Large intestine (tissue), 12 donors: ENCODE measurements at places on chromosomes 4 and X. TPM values are rescaled to one million over a fixed set of nuclear protein-coding genes. Genes with fewer than 3 reads are reported as not detected.

DNA sequence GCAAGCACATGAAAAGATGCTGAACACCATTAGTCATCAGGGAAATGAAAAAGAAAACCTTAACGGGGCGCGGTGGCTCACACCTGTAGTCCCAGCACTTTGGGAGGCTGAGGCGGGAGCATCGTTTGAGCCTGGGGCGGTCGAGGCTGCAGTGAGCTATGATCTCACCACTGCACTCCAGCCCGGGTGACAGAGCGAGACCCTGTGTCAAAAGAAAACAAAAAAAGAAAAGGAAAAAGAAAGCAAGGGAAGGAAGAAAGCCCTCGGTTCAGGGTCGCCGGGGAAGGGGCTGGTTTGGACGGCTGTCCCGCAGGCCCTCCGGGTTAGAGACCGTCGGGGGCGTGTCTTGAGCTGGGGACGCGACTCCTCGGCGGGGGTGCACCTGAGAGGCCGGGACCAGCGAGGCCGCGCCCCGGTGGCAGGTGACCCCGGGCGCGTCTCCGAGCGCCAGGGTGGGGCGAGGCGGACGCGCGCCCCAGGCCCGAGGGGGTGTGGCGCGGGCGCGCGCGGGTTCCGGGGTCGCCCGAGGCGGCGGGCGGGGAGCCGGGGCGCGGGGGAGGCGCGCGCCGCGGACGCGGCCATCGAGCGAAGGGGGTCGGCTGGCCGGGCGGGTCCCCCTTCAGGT, 478 bp upstream of the PLXNA3 start:
- H3K36me3 ChIP-seq = peaks cover 14% of the 10 kb centered on the region
- H3K4me1 ChIP-seq = peaks cover 2% of the 10 kb centered on the region
- peak overlapping the region; percentile 42 for H3K4me3 ChIP-seq
- no peaks in the 10 kb centered on the region for H3K27me3 ChIP-seq

GRCh38 chr4:76969941-76970529, 20.5 kb downstream of the SEPTIN11 start:
- H3K27ac ChIP-seq = no peak overlapping the region
- no peaks in the 10 kb centered on the region for H3K4me1 ChIP-seq
- H3K27me3 ChIP-seq = no peaks in the 10 kb centered on the region
- no peak overlapping the region for H3K4me3 ChIP-seq
- no peak for DNase-seq

The TCEANC gene
- 3.6 TPM for polyA plus RNA-seq

GRCh38 chrX:19627081-19627480, 111.8 kb upstream of the MAP3K15 start:
- H3K27ac ChIP-seq = no peak overlapping the region
- H3K36me3 ChIP-seq = no peaks in the 10 kb centered on the region
- no peak overlapping the region for H3K4me3 ChIP-seq
- H3K27me3 ChIP-seq = no peaks in the 10 kb centered on the region

DNA sequence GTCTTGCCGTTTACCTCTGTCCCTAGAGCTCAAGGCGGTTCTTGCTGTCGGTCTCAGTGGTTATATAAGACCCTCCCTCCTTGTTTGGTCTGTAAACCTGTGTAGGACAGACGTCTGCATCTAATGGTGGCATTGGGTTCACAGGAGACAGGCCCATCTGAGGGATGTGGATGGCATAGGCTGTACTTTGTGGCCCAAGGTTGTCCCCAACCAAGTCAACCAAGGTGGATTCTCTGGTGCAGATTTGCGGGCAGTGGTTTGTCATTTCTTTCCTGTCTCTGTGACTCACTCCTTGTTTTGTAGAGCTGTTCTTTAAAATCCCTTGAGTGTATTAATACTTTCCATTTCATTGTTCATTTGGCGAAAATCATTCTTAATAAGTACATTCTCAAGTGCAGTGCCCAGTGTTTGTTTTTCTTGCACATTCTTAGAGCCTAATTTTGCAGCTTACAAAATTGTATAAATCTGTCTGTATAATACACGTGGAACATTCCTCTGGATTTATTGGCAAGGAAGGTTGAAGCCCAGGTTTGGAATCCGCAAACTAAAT, 68.0 kb upstream of the TLR2 start:
- no peaks in the 10 kb centered on the region for H3K4me1 ChIP-seq
- no peak overlapping the region for H3K4me3 ChIP-seq
- H3K27me3 ChIP-seq = no peaks in the 10 kb centered on the region
- peaks cover 15% of the 10 kb centered on the region for H3K36me3 ChIP-seq
- no peak for DNase-seq
- H3K27ac ChIP-seq = no peak overlapping the region

GRCh38 chr4:7894677-7895181, 44.9 kb downstream of the AFAP1 start:
- peaks cover 4% of the 10 kb centered on the region for H3K36me3 ChIP-seq
- no peak overlapping the region for H3K4me3 ChIP-seq
- no peaks in the 10 kb centered on the region for H3K27me3 ChIP-seq
- no peaks in the 10 kb centered on the region for H3K4me1 ChIP-seq
- no peak for DNase-seq

The FAM47E gene
- 11.9 TPM for polyA plus RNA-seq

- no peaks in the 10 kb centered on the region for H3K27me3 ChIP-seq
- DNase-seq = no peak
- no peaks in the 10 kb centered on the region for H3K4me1 ChIP-seq
- no peak overlapping the region for H3K4me3 ChIP-seq
- H3K36me3 ChIP-seq = no peaks in the 10 kb centered on the region
These were observed 1230.3 kb upstream of the AGA start for GRCh38 chr4:178672512-178672911.

- no peaks in the 10 kb centered on the region for H3K27me3 ChIP-seq
- DNase-seq = no peak
- H3K27ac ChIP-seq = peak overlapping the region; percentile 30
- H3K4me3 ChIP-seq = no peak overlapping the region
- peaks cover 11% of the 10 kb centered on the region for H3K4me1 ChIP-seq
- H3K36me3 ChIP-seq = no peaks in the 10 kb centered on the region
These were observed 828 bp upstream of the BBS12 start for GRCh38 chr4:122731676-122732075.

DNA sequence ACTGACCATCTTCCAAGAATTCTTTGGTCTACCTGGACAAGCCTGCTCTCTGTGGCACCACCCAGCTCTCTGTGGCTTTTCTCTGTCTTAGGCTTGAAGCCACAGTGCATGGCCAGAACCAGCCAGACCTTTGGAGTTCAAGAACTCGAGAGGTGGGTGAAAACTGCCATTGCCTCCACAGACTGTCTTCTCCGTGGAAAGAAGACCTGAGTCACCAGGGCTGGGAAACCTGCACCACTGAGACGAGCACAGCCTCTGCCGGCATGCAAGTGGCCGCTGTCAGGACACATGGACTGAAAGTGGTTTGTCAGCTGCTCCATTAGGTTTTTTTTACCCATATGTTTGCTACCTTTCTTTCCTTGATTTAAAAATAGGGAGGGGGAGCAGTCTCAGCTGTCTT, 74.5 kb downstream of the MGST2 start:
- DNase-seq = no peak
- H3K4me1 ChIP-seq = peaks cover 3% of the 10 kb centered on the region
- H3K4me3 ChIP-seq = no peak overlapping the region

- no peak overlapping the region for H3K4me3 ChIP-seq
- H3K27ac ChIP-seq = no peak overlapping the region
- DNase-seq = no peak
- no peaks in the 10 kb centered on the region for H3K27me3 ChIP-seq
- H3K36me3 ChIP-seq = no peaks in the 10 kb centered on the region
These were observed 101.6 kb downstream of the FBXO8 start for GRCh38 chr4:174181827-174182226.

The STARD8 gene
- 2.6 TPM for polyA plus RNA-seq

The CXCL3 gene
- polyA plus RNA-seq = 1.4 TPM

DNA sequence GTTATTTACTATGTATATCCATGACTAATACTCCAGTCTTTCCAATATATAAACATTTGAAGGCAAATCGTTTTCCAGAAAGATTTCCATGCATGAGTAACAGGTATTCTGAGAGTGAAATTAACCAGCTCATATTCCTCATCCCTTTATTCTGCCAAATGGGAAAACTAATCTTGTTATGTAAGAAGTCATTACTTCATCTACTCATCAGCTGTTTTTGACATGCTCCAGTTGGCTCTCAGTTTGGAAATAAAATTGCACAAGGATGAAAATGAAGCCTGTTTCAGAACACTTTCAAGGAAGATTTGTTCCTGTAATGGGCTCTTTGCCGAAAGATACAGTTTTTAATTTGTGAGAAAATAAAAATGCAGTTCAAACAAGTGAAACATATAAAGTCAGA, 121.9 kb downstream of the KCTD8 start:
- no peaks in the 10 kb centered on the region for H3K36me3 ChIP-seq
- H3K27me3 ChIP-seq = no peaks in the 10 kb centered on the region
- no peak overlapping the region for H3K4me3 ChIP-seq
- DNase-seq = no peak
- no peaks in the 10 kb centered on the region for H3K4me1 ChIP-seq

DNA sequence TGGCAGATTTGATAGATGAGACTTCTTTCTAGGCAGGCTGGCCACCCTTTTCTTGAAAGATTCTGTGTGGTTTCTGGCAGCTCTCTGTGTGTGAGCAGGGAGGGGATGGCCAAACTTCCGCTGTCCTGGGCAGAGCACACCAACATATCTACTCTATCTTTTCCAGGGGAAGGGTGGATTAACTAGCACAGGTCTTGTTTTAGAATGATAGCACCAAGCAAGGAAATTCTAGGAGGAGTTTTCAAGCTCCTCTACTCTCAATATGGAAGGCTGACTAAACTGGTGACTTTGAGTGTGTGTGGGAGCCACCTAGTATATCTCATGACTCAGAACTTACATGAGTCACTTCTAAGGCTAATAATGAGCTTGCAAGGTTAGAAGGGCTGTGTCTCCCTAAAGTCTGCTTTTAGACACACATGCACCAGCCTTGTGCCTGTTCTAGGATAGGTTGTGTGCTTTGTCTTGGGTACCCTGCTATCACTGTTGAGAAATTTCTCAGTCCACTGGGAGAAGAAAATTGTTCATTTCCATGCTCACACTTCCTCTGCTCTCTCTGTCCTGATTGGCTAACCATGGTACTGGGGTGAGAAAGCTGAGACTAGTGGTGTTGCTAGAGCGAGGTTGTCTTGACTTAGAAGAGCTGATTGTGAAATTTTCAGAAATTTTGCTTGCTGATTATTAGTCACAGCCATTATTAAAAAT, 72.9 kb downstream of the YIPF6 start:
- no peaks in the 10 kb centered on the region for H3K36me3 ChIP-seq
- no peaks in the 10 kb centered on the region for H3K27me3 ChIP-seq
- no peak for DNase-seq

GRCh38 chr4:3807311-3807710, 41.1 kb downstream of the ADRA2C start:
- H3K36me3 ChIP-seq = no peaks in the 10 kb centered on the region
- no peaks in the 10 kb centered on the region for H3K4me1 ChIP-seq
- peaks cover 17% of the 10 kb centered on the region for H3K27me3 ChIP-seq

DNA sequence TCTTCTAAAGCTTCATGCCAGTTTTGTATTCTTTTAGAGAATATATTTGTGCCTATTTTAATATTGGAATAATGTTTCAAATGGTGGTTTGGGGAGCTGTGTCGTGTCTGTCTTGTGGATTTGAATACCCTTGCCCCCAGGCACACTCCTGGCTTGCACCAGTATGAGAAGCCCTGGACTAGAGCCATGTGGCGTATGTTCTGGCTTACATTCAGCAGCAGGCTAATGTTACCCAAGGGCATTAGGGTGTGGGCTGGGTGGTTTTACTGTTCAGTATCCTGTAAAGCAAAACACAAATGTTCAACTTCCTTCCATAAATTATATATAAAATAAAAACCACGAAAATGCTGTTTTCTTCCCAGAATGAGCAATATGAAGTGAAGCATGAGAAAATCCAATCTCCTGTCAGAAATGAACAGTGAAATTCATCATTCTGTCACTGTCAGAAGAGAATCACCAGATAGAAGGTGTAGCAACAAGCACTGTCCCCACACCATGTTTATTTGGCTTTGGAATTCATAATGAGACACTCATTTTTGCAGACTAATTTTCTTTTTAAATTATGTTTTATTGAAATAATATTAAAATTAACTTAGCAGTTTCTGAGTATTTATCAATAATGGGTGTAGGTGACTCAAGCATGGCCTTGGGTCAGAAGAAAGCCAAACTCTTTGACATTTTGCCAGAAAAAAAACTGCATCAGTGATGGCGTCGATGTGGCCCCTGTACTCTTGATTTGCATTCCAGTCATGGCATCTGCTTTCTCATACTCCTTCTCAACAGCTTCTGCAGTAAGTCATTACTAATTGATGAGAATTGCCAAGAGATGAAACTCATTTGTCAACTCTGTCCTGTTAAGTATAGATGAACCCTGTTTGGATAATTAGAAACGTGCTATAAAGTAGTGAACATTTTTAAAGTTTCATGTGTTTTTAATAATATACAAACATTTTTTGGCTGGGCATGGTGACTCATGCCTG, 43.8 kb downstream of the WWC2 start:
- no peak overlapping the region for H3K4me3 ChIP-seq
- H3K4me1 ChIP-seq = no peaks in the 10 kb centered on the region
- H3K36me3 ChIP-seq = no peaks in the 10 kb centered on the region
- no peak for DNase-seq
- H3K27ac ChIP-seq = no peak overlapping the region
- H3K27me3 ChIP-seq = no peaks in the 10 kb centered on the region

DNA sequence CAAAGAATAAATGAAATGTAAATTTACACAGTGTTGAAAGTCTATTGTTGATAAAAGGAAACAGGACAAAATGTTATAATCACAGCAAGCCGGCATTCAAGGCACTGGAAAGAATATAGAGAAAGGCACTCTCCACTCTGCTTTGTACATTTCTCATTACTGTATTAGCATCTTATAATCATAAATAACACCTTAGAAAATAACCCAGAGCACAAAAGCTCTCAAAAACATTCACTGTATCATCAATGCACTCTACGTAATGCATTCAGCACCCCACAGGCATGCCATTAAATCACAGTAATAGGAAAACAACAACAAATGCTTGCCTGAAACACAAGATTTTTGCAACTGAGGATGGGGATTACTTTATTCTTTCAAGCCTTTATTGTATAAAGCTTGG, 75.3 kb upstream of the TRPC3 start:
- H3K4me1 ChIP-seq = no peaks in the 10 kb centered on the region
- no peak overlapping the region for H3K27ac ChIP-seq
- DNase-seq = no peak
- no peaks in the 10 kb centered on the region for H3K36me3 ChIP-seq
- no peaks in the 10 kb centered on the region for H3K27me3 ChIP-seq

GRCh38 chr4:22754116-22754515, 61.4 kb downstream of the GBA3 start:
- H3K4me1 ChIP-seq = no peaks in the 10 kb centered on the region
- DNase-seq = no peak

GRCh38 chr4:166165829-166166420, 292.9 kb downstream of the TLL1 start:
- H3K27me3 ChIP-seq = no peaks in the 10 kb centered on the region
- H3K27ac ChIP-seq = no peak overlapping the region
- DNase-seq = peak; percentile 52

- no peak overlapping the region for H3K4me3 ChIP-seq
- peaks cover 10% of the 10 kb centered on the region for H3K36me3 ChIP-seq
- H3K27me3 ChIP-seq = no peaks in the 10 kb centered on the region
- no peak for DNase-seq
- H3K4me1 ChIP-seq = no peaks in the 10 kb centered on the region
- H3K27ac ChIP-seq = no peak overlapping the region
These were observed 99.5 kb upstream of the MYOZ2 start for GRCh38 chr4:119035951-119036737.
